NCI-H1105 treated with DMSO at 0.1 percent for 48 hours (cell line): ENCODE measurements at places on chromosomes 1 and 21.

- peak; percentile 38 for DNase-seq
Measured at GRCh38 chr1:87017998-87018672, 103.7 kb downstream of the HS2ST1 start.

GRCh38 chr1:220748089-220748934, at the start of gene MTARC2:
Gene MTARC2, plus strand, starts transcription at chr1:220748322. Its CDS starts 210 bp downstream, at chr1:220748532.
- peak; percentile 68 for DNase-seq

DNA sequence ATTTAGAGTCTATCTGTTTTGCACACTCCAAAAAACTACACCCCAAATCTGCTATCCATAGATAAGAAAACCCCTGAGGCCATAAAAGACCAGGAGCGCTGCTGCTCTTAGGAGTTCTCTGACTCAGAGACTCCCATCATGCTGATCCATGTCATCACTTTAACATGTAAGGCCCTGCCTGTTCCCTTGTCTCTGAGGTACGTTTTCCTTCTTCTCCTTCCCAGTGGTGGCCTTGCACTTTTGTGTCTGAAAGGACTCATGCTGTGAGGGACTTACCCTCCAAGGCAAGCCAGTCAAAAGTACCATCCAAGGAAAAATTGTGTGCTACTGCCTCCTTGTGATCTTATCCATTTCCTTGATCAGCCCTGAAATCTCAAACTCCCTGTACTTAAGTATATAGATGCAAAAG, 427.4 kb upstream of the NCAM2 start:
- DNase-seq, result no peak

DNA sequence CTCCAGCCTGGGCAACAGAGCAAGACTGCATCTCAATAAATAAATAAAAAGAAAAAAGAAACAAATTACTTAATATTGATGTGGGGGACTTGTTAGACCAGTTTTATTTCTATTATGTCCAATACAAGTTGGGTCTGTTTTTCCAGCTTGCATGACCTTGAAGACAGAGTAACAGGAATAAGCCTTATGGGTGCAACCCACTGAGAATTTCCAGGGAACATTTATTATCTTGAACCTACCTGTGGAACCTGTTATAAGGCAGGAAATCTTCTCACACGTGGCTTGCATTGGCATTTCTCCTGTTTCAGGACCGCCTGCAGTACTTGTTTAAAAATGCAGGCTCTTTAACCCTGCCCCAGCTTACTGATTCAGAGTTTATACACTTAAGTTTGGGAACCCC, 64.0 kb downstream of the ZBTB17 start:
- DNase-seq, result no peak

GRCh38 chr1:99763956-99764355, 2.5 kb downstream of the FRRS1 start:
- no peak for DNase-seq

DNA sequence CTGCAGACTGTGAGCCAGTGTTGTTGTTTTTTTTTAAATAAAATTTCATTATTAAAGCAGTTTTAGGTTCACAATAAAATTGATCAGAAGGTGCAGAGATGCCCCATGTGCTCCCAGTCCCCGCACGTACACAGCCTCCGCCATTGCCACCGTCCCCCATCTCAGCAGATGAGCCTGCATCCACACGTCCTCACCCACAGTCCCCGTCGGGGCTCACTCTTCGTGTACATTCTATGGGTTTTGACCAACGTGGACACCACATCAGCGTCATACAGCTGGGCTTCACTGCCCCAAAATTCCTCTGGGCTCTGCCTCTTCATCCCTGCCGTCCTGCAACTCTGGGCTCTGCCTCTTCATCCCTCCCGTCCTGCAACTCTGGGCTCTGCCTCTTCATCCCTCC, 11.6 kb upstream of the ARHGEF16 start:
- no peak for DNase-seq

DNA sequence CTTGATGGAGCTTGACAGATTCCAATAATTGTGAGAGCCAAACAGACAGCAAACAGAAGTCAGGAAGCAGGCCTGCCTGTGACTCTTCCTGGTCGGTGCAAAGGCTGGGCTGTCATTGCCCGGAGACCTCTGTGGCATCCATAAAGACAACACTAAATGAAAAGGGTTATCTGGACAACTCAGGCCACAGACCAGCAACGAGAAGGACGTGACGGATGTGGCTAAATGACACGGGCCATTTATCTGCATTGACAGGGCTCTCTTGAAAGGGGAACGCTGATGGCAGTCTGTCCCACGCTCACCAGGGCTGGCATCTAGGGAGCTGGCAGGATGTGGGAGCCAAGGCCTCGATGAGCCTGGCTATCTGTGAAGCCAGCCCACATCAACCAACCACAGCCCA, 35.0 kb downstream of the HMGB4 start:
- no peak for DNase-seq

DNA sequence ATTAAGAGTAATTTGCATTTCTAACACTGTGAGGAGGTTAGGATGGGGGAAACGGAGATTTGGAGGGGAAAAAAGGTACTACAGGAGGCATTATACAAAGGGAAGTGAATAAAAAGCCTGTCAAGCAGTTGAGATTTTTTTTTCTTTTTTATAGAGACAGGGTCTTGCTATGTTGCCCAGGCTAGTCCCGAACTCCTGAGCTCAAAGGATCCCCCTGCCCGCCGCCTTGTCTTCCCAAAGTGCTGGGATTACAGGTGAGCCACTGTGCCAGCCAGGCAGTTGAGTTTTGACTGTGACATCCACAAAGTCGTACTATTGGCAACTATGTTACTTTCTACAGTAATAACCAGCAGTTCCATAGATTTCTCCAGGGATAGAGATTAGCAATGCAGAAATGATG, 2.6 kb downstream of the CLCC1 start:
- DNase-seq, result no peak

DNA sequence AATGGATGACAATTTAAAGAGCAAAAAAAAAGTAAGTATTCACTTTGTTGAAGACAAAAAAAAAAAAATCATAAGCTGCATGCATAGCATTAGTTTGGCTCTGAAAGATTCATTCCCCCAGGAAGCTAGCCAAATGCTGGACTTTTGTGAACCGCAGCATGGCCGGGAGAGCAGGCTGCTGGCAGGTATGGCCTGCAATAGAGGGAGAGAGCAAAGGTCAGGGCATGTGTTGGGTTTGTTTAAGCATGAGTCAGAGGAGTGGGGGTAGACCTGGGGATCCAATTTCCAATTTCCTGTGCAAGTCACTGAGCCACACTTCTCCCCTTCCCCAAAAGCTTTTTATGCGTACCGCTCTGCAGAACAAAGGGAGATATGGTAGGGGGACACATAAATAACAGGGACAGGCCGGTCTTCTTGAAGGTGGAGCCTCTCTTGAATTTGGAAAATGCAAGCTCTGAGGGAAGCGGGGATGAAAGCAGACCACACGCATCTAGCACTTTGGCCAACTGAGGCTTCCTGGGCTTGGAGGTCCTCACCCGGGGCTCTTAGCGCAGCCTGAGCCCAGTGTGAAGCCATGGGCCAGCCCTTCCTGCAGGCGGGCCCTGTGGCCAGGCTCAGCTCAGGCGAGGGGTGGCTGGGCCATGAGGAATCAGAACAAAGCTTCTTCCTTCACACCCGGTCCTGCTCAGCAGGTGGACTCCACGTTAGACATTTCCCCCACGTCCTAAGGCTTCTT, 171.1 kb downstream of the TOMM20 start:
- no peak for DNase-seq

DNA sequence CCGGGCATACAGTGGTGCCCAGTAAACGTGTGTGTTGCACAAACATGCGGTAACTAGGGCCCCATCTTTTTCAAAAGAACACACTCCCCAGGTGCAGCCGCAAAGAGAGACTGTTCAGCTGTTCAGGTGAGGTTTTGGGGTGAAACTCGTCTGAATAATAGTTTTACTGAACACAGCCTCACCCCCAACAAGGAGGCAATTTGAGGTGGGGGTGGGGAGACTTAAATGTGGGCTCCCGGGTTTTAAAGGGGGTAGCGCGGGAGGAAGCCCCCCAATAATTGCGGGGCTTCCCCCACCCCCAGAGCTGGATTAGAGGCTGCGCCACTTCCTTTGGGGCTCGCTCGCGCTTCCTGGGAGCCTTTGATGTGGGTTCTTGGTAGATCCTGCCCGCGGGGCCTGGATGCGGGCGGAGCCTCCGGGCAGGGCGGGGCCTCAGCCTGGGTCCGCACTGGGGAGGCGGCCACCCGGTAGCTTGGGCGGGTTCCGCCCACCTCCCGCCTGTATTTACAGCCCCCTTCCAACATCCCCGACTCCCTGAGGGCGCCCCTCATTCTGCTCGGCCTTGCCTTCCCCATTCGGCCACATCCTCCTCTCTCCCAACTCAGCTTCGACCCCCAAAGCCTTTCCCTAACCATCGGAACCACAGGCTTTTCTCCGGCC, 6.4 kb upstream of the EPHA2 start:
- DNase-seq, result no peak

GRCh38 chr1:6002714-6003501, 10.7 kb upstream of the NPHP4 start:
- no peak for DNase-seq

GRCh38 chr1:222910699-222911098, 95.9 kb downstream of the DISP1 start:
- no peak for DNase-seq

- peak; percentile 42 for DNase-seq
Measured at GRCh38 chr1:54885807-54886723, 930 bp downstream of the DHCR24 start.

GRCh38 chr1:97247196-97247595, 525.6 kb downstream of the PTBP2 start:
- no peak for DNase-seq

- peak; percentile 69 for DNase-seq
Measured at GRCh38 chr1:167722152-167722869, 529 bp downstream of the MPZL1 start.
